ENCODE measurements at places on chromosomes 3 and 15. TPM values are rescaled to one million over a fixed set of nuclear protein-coding genes. Genes with fewer than 3 reads are reported as not detected.

DNA sequence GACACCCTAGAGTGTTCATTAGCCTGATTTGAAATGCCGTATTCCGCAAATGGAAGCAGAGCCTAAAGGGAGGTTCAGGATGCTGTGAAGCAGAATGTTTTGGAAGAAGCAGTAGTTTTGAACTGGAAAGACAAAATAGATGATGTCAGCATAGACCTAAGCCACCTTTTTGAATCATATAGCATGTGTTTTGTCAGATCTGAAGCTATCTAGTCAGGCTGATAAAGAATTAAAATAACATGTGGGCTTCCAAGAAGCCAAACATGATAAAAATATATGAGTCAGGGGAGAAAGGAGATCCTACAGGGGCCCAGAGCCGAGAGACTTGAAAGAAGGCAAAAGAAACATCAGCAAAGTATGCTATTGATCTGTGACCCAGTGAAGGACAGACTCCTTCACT lies 47.2 kb upstream of the RASA2 start:
- DNase-seq, result no peak

DNA sequence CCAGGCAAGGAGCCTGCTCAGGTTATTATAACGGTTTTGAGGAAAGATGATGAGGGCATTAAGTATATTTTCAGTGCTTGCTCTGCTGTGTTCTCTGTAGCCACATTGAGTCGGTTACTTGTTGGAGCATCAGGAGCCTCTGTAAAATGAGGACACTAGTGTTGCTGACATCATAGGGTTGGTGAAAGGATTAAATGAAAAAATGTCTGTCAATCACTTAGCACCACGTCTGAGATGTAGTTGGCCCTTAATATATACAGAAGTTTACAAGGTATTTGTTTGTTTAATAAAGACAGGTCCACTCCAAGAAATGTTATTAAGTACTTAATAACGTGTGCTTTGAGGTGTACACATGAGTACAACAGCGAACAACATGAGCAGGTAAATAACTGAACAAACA lies 735 bp upstream of the SLC25A26 start:
- DNase-seq, result no peak

The OXTR gene
- total RNA-seq, result 0.27 TPM

DNA sequence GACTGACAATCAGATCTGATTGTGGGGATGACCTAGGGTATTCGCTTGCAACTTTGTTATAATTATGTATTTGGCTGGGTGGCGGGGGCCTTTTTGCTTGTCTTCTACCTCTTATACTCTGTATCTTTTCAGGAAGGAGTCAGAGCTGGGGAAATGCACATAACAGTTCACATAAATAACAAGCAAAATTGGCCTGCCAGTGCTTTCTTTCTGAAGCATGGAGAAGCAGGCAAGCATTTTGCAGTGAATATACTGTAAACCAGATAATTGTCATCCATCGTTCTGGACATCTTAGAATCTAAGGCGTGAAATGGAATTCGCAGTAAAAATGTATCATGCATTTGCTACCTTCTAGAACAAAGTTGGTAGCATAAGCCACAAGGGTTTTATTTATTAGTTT lies 227.6 kb downstream of the CLSTN2 start:
- no peak for DNase-seq

DNA sequence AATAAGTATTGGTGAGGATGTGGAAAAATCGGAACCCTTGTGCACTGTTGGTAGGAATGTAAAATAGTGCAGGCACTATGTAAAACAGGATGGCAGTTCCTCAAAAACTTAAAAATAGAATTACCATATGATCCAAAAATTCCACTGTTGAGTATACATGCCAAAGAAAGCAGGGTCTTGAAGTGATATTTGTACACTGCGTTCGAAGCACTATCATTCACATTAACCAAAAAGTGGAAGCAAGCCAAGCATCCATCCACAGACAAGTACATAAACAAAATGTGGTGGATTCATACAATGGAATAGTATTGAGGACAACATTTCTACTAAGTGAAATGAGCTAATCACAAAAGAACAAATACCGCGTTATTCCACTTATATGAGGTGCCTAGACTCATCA lies 200.7 kb downstream of the TJP1 start:
- no peak for DNase-seq

The HHATL gene
- not detected for total RNA-seq

The TGM5 gene
- total RNA-seq, result not detected

- DNase-seq, result no peak
Measured at GRCh38 chr3:177419904-177420601, 222.8 kb upstream of the TBL1XR1 start.

The CACNA2D2 gene
- total RNA-seq, result not detected

- DNase-seq, result no peak
Measured at GRCh38 chr3:14214764-14215163, 36.1 kb downstream of the LSM3 start.

The GNAT1 gene
- not detected for total RNA-seq

GRCh38 chr3:186599142-186599784 lies 13.6 kb upstream of the AHSG start:
- no peak for DNase-seq

The LARP6 gene
- total RNA-seq, result 45.5 TPM

- DNase-seq, result no peak
Measured at GRCh38 chr3:79414806-79415205, 353.0 kb downstream of the ROBO1 start.

- no peak for DNase-seq
Measured at GRCh38 chr3:152056481-152056880, 183.0 kb downstream of the SUCNR1 start.

DNA sequence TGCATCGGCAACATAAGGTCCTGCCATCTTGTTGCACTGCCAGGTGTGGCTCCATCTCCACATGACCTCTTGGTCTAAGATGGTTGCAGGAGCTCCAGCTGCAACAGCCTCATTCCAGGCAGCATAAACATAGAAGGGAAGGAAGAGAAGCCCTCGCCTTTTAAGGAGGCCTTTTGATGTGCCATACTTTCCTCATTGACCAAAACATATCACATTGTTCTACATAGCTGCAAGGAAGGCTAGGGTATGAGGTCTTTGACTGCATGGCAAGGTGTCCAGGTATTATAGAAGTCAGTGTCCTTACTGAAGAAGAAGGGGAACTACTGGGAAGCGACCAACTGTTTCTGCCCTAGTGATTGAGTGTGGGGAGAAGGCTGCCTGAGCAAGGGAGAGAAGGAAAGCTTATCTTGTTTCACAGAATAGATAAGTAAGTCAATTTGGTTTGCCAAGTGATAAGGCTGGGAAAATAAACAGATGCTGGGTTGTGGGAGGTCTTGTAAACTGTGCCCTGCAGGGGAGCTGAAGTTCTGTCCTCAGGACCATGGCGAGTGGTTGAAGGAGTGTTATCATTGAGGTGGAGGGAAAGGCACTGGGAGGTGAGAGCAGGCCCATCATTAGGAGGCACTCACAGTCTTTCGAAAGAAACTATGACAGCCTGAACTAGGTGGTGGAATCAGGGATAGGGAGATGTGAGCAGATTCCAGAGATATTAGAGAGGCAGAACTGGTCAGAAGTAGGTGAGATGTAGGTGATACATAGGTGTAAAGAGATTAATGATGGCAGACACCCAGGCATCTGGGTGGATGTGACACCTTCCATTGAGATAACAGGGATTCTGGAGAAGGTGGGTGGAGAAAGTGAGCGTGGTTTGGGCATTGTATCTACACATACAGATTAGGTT lies 93.8 kb upstream of the IGF1R start:
- no peak for DNase-seq

GRCh38 chr3:119647843-119648575 lies 12.4 kb downstream of the POPDC2 start:
- no peak for DNase-seq

GRCh38 chr3:104070906-104071305 lies 1295.8 kb upstream of the ALCAM start:
- DNase-seq, result no peak

GRCh38 chr15:38648121-38648843 lies 83.7 kb upstream of the RASGRP1 start:
- DNase-seq, result no peak

- DNase-seq, result no peak
Measured at GRCh38 chr3:134743006-134743405, 52.1 kb upstream of the EPHB1 start.

DNA sequence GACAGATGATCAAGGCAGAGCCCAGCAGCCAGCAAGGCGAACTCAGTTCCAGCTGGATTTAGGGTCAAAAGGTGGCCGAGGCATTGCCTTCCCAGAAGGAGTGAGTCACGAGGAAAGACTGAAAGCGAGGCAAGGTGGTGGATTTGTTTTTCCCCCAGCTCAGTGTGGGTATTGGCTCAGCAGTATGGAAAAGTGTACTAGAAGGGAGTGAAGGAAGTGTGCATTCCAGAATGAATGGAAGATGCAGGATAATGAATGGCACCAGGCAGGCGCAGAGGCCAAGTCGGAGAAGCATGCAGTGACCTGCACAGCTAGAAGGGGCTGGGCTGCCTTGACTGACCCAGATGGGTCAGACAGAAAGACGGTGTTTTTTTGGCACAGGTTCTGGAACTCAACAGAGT lies 46.3 kb downstream of the FOXP1 start:
- DNase-seq, result peak; percentile 83

- no peak for DNase-seq
Measured at GRCh38 chr3:82353306-82354171, 592.1 kb upstream of the GBE1 start.

The CHRNA3 gene
- 0.04 TPM for total RNA-seq

The SPINK8 gene
- not detected for total RNA-seq

GRCh38 chr3:88209356-88209755 lies 59.6 kb downstream of the C3orf38 start:
- no peak for DNase-seq

- DNase-seq, result peak; percentile 86
Measured at GRCh38 chr3:49021813-49022687, at the start of gene NDUFAF3. Gene NDUFAF3 (plus strand): TSS chr3:49022121. CDS start chr3:49022145, 24 bp downstream.

The GPR62 gene
- not detected for total RNA-seq

GRCh38 chr3:72109327-72110259 lies 324.6 kb upstream of the PROK2 start:
- no peak for DNase-seq

The DNAH12 gene
- not detected for total RNA-seq

DNA sequence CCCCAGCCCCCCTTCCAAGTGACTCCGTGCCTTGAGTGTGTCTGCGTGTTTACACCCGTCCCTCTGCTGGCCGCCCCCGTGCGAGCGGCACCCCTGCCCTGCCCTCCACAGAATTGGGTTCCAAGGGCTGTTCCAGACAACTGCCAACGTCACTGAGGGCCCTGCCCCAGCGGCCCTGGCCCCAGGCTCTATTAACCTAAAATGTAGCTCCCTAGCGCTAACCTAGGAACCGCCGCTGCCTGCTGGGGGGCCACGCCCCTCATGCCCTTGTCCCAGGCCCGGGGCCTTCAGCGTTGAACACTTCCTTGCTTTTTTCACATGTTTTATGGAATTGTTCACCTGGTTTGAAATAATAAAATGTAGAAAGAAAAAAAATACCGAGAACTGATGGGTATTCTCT lies 10.0 kb upstream of the SEMA3B start:
- no peak for DNase-seq

DNA sequence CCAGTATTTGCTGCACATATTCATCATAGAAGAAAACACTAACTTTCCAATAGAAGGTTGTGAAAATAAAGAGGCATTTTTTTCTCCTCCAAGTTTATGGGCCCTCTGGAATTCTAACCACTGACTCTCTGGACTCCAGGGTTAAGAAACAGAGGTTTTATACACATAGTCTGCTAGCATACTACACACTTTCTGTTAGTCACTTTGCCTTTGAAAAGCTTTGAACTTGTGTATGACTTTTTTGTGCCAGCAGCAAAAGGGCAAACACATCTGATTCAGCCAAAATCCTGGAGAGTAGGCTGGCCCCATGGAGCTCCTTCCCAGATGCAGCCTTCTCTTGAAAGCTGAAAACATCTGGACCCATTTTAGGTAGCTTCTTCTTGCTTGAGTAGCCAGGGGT lies 6.2 kb downstream of the ZIC4 start:
- DNase-seq, result no peak

DNA sequence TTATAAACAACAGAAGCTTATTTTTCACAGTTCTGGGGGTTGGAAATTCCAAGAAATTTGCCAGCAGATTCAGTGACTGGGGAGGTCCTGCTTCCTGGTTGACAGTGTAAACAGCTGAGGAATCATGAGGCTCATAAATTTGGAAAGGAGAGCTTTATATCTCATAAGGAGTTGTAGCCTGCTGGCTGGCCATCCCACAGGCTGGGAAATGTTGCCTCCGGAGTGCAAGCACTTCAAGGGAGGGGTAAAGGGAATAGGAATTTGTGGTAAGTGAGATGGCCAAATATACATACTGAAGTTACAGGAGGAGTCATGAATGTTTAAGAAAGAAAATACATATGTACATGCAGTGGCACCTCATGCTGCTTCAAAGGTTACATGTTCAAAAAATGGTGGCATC lies 217.2 kb upstream of the CBLB start:
- DNase-seq, result no peak

DNA sequence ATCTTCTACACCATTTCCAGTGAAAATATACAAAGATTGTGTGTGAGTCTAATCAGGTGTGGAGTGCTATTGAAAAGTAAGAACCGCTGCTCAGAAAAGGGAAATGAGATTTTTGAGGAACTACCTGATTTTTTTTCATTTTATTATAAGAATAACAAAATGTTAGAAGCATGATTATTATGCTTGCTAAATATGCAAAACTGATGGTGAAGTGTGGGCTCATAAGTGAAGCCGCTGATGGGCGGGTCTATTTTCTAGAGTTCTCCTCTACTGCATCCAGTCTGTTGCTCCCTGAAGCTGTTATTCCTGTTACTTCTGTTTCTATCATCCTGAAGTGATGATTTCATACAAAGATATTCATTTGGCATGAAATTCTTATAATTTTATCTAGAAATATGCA lies 612.0 kb downstream of the CADM2 start:
- no peak for DNase-seq

DNA sequence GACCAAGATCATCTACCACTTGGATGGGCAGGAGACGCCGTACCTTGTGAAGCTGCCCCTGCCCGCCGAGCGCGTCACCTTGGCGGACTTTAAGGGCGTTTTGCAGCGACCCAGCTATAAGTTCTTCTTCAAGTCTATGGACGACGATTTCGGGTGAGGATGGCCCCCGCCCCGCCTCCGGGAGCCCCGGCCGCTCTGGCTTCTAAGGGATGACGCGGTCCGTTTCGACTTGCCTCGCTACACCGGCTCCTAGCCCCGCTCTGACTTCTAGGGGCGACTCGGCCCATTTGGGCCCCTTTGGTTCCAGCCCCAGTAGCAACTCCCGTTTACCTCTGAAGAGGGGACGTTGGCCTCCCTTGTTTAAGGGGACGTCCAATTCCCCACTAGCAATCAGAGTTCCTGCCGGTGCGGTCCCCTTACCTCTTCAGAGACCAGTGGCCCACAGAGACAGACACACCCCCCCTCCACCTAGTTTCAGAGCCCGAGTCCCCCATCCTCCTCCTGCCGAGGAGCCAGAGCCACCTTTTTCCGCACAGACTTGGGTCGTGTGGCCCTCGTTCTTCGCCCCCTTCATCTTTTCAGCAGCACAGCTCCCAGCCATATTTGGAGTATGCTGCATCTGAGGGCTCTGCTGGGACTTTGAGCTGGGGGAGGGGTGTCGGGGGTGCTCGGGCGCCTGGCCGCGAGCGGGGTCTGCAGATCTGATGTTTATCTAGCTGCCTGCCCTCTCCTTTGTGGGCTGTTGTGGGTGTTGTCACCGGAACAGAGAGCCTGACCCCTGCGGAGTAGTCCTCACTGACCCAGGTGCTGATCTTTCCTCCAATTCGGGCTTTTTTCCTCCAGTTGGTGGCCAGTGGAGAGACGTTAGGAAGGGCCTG lies 706 bp downstream of the DVL3 start:
- DNase-seq, result no peak

The HTR3E gene
- total RNA-seq, result not detected

Measured in H4 (cell line).